ENCODE measurements at places on chromosomes 4 and X. TPM values are rescaled to one million over a fixed set of nuclear protein-coding genes. Genes with fewer than 3 reads are reported as not detected.

INTU gene
- 10.8 TPM for total RNA-seq

DIPK2B gene
- total RNA-seq, result not detected

LAGE3 gene
- 79.9 TPM for total RNA-seq

RPL39 gene
- total RNA-seq, result 1,850 TPM

SPIN4 gene
- total RNA-seq, result 6.7 TPM

PALLD gene
- 0.51 TPM for total RNA-seq

TMEM47 gene
- total RNA-seq, result not detected

CXCL6 gene
- not detected for total RNA-seq

KIAA1210 gene
- total RNA-seq, result not detected

SSX4B gene
- total RNA-seq, result not detected

HOPX gene
- total RNA-seq, result not detected

GAGE2A gene
- total RNA-seq, result not detected

SMIM31 gene
- total RNA-seq, result not detected

All from G401 (cell line).